Substantia nigra (tissue), 51 donors: ENCODE measurements at places on chromosomes 7 and 10.

- DNase-seq = no peak
Observed at GRCh38 chr10:110576220-110576619, 8.7 kb downstream of the SMC3 start.

DNA sequence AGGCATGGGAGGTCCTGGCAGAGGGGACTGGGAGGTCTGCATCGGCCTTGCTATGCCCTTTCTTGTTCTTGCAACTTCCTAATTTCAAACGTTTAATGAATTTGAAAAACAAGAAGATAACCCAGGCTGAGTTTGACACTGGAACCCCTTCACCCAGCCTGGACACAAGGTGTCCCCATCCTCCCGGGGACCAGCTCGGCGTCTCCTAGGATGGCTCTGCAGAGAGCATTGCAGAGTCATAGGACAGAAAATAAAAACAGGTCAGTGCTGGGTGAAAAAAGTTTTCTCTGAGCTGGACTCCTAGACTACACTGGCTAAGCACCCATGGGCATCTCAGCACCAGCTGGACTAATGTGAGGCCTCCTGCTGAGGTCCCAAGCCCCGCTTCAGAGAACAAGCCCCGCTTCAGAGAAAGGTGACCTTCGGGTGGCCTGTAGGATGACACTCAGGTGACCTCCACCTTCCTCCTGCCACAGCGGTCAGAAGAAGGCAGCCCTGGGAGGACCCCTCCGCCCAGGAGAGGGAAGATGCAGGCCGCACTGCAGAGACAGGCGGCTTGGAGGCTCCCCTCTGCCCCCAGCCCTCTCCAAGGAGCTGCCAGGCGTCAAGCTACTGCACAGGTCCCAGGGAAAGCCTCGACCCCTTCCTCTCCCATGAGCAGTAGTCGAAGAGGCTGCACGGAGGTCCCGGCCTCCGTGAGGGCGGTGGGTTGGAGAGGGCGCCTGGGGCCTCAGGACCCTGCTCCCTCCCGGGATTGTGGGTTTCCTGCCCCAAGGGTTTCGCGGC is 9.3 kb upstream of the UNCX start:
- DNase-seq = no peak

GRCh38 chr10:6565588-6565987 is 14.5 kb downstream of the PRKCQ start:
- DNase-seq = no peak

DNA sequence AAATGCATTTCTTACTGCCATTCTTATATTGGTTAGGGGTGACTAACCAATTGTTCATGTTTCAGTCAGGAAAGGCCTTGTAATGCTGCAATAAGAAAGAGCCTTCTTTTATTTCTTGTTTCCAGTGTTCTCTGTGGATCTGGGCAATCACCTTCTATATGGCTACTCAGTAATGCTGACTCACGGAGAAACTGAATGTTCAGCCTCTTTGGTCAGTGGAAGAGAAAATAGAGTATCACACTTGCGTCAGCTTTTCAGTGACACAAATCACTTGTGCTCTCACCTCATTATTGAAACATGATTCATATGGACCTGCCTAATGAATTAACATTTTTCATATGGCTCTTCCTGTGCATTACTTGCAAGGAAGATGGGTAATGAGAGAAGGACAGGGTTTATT is 243.9 kb upstream of the POT1 start:
- DNase-seq = no peak

GRCh38 chr7:101987494-101987893 is 170.1 kb downstream of the CUX1 start:
- no peak for DNase-seq

DNA sequence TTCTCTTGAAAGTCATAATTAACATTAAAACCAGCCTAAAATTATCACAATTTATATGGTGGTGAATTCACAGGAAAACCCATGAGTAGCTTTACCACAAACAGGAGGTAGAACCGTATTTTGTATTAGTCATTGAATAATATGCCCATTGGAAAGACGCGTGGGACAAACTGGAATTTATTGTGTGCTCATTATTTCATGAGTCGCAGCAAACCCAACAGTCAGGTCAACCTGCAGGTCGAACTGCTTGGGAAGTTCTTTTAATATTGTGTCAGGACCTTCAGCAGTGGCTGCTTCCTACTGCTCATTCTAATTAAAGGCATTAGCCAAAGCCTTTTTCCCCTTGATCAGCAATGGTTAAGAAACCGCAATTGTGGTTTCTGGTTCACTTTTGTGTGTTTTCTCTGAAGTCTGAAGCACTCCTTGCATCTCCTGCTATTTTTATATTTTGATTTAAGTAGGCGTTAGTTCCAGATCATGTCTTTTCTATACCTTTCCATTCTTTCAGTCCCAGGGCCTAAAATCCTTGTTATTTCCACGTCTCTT is 100.1 kb downstream of the RAB11FIP2 start:
- no peak for DNase-seq

DNA sequence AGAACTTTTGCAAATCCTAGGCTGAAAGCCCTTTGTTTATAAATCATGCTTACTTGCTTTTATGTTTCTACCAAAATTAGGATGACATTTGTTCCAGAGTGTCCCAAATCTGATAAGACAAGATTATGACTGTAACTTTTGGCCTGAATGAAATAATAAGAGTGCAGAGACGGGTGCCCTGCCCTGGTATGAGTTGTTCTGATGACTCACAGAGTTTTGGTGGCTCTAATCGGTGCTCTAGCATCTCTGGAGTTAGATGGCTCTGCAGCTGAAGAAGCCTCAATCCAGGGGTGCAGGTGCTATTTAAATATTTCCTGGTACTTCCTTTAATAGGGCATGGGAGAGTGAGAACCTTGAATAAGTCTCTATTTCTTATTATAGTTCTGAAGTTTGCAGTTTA is 102.2 kb upstream of the ELMO1 start:
- no peak for DNase-seq

DNA sequence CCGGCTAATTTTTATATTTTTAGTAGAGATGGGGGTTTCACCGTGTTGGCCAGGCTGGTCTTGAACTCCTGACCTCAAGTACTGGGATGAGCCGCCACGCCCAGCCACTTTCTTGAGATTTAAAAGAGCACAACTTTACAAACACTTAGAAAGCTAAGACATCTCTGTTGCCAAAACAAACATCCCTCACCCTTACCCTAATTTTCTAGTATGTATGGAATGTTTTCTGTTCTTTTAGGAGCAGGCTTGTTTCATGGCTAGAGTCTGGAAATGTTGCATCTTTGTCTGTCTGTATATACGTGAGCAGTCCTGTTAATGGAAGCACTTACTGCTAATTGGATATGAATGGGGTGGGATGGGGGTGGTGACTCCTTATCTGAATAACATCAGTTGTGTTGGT is 2.9 kb downstream of the OLAH start:
- DNase-seq = no peak
